ENCODE measurements at places on chromosomes 4 and X.

- no peak for DNase-seq
These were observed 244.8 kb upstream of the PSAPL1 start for GRCh38 chr4:7679406-7680040.

DNA sequence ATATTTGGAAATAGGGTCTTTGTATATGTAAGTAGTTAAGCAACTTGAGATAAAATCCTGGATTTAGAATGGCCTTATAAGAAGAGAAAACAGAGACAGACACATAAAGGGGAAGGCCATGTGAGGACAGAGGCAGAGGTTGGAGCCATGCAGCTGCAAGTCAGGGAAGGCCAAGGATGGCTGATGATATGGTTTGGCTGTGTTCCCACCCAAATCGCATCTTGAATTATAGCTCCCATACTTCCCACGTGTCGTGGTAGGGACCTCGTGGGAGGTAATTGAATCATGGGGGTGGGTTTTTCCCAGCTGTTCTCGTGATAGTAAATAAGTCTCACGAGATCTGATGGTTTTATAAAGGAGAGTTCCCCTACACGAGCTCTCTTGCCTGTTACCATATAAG is 76.3 kb downstream of the STK32B start:
- DNase-seq: no peak

- DNase-seq: no peak
These were observed 52.6 kb upstream of the CITED1 start for GRCh38 chrX:72358313-72358712.

DNA sequence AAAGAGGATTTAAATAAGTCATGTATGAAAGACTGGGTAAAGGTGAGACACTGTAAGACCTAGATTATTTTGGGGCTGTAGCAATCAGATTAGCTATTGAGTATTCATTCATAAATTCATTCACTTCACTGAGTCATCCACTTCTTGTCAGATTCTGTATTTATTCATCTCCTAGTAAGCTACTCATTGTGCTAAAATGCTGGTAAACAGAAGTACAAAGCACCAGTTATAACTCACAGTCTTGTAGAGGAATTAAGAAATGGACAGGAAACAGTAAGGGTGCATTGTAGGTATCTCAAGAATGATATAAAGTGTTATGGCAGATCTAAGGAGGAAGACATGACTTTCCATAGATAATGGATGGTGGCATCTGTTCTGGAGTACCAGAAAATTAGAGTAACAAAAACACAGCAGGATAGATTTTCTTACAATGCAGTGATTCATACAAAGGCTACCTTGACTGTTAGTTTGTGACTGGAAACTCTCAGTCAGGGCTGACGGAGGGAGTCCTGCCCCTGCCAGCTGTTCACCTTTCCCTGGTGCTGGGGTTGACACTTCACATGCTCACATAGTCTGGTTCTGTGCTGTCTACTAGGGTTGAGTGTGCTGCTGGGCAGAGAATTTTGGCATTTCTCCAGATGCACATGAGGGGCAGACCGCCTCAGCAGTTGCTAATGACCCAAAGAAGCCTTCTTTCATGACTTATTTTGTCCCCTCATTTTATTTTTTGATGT is 26.5 kb upstream of the HAND2 start:
- no peak for DNase-seq

GRCh38 chr4:180558427-180558826 is 1684.8 kb upstream of the TENM3 start:
- no peak for DNase-seq

- no peak for DNase-seq
These were observed 714.2 kb upstream of the PCDH7 start for GRCh38 chr4:30005995-30006394.

DNA sequence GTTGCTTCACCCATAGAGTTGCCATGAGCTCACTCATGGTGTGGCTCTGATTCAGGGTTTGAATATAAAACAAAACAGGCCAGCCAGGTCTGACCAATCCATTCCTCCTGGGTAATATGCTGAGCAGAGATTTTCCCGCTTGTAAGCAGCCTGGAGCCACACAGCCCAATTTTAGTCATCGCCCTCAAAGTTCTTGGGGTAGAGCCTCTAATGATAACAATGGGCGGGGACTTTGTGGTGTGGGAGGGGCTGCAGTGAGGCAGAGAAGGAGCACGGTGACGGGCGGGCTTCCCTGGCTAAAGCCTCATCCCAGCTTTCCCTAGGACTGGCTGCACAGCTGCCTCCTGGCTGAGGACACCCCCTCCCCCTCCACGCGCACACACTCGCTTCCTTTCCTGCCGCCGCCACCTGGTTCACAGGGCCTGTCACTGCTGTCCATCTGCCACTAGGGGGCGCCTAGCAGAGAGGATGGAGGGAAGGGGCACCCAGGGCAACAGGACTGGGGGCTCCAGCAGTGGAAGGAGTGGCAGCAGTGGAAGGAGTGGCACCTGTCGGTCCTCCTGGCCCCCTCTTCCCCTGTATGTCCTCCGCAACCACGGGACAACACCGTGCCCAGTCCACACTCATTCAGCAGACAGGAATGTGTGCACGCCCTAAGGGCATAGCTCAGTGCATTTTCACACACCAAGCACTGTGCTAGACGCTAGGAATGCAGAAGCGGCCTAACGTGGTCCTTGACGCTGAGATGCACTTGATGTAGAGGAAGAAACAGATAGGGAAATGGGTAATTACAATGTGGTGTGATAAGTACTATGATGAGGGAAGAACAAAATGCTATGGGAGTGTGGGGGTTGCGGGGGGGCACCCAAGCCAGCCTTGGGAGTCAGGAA is 26.8 kb downstream of the PRPS1 start:
- DNase-seq: peak; percentile 22

GRCh38 chrX:10242026-10242425 is 85.3 kb downstream of the CLCN4 start:
- no peak for DNase-seq

DNA sequence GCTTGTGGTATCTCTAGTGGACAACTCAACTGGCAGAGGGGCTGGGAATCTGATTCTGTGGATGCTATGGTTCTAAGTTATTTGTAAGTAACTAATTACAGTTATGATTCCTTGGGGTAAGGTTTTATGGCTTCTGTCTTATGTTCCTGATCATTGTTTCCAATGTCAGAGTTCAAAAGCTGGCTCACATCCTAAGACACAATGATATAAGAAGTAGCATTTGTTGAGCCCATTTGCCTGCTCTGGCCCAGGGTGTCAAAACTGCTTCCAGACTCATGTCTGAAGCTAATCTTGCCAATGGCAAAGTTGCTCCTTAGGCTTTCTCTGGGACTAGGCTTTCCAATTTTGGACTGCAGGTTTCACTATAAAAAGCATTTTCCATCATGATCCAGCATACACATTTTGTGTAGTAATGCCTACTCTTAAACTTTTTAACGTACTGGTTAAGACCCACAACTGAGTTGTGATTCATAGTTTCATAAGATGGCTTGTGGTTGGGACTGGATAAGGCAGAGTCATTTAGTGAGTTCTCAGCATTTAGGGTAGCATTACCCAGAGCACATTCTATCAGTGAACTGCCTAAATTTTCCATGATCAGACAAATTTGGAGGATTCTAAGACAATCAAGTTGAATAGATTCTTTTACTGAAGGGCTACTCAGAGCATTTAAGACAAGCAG is 50.0 kb downstream of the CCNI start:
- DNase-seq: no peak

GRCh38 chr4:7351014-7351413 is 83.7 kb downstream of the PSAPL1 start:
- no peak for DNase-seq

DNA sequence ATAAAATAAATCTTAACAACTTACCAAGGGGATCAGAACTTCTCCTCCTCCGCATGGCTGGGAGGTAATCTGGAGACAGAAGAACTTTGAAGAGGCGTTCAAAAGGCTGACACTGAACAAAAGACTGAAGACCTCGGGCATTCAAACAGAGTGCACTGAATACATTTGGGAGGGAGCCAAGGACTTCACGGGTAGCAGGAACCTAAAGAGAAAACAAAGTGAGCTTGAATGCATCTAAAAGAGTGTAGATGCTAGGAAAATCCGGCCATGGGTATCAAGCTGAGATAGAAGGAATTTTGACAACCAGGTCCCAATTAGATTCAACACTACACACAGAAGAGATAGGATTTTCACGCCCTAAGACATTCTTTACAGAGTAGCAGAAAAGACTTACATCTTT is 69.6 kb downstream of the HUWE1 start:
- DNase-seq: no peak

DNA sequence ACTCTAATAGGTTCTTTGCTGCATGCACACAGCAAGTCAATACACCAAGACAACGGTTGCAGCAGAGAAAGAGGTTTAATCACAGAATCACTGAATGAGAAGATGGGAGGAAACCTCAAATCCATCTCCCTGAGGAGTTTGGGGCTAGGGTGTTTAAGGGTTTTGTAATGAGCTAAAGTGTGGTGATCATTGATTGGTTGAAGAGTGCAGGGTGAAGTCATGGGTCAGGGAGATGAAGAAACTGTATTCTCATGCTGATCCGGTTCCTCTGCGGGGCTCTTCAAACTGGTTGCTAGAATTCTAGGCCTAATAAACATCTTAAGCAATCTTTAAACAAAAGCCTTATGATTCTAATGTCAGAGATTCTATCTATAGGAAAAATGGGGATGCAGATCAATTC is 432.5 kb upstream of the FAM47C start:
- no peak for DNase-seq

DNA sequence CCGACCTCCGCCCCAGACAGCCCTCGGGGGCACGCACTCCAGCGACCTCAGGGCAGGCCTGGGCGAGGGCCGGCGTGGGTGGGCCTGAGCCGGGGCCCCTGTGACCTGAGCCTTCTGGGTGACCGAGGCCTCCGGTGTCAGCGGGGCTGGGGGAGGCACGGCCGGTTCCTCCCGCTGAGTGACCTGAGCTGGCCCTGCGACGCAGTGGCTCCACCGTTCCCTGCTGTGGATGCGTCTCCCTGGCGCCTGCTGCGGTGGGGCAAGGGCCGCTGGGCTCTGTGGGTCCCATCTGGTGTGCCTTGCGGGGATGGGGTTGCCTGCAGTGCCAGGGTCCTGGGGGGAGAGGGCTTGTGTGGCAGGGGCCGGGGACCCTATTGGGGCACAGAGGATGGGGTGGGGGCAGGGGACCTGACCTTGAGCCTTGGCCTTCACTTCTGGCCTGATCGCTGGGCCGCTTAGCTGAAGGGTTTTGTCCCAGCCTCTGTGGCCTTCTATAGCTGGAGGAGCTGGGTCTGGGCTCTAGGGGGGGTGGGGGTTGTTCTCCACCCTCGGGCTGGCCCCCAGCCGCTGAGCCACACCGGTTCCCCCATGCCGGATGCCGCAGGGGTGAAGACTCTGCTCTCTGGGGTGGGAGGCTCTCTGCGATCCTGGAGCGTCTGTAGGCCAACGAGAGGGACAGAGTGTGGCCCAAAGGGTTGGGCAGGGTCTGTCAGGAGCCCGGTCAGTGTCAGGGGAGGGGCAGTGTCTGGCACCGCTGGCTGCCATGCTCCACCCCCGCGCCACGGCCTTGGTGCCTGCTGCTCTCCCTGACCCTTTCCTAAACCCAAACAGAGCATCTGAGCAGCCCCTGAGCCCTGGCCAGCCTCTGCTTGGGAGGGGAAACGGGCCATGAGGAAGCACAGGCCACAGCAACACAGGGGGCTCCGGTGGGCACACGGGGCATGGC is 2.3 kb downstream of the NAT8L start:
- no peak for DNase-seq

- DNase-seq: no peak
These were observed 47.6 kb upstream of the ADAD1 start for GRCh38 chr4:122331195-122331594.

- DNase-seq: peak; percentile 25
These were observed 56.0 kb downstream of the SPRY1 start for GRCh38 chr4:123452616-123453015.

DNA sequence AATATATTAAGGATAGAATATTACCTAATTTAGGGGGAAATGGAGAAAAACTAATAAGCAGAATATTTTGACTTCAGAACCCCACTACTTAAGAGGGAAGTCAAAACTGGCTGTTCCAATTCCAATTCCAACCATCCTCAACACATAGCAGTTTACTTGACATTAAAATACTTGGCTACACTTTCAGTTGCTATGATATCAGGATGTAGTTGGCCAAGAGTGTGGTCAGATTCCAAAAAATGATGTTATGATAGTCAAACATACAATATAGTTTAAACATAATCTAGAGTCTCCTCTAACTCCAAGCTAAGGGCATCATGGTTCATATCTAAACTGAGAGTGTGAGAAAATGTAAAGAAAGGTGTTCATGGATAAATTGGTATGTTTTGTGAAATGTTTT is 16.5 kb upstream of the SMIM14 start:
- no peak for DNase-seq

GRCh38 chr4:185742766-185743165 is 69.2 kb downstream of the SORBS2 start:
- no peak for DNase-seq

DNA sequence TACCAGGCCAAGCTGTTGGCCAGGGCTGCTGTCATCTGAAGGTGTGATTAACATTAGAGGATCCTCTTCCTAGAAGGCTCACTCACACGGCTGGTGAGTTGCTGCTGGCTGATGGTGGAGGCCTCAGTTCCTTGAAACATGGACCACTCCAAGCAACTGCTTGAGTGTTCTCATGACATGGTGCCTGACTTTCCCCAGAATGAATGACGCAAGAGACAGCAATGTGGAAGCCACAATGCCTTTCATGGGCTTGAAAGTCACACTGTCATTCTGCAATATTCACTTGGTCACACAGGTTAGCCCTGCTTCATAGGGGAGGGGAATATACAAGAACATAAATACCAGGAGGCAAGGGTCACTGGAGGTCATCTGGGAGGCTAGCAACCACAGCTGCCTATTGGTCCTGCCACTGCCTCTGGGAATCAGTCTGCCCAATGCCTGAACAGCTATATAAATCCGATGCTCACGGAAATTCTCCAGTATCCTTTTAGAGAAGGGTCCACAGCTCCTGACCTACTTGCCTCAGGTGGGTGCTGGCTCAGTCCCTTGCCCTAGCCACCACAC is 97.1 kb upstream of the MAML3 start:
- DNase-seq: no peak

Measured in HT-29 (cell line).